ENCODE measurements at places on chromosomes 5 and 9.

GRCh38 chr5:73176250-73176649 lies 3.3 kb downstream of the TMEM174 start:
- DNase-seq: no peak

DNA sequence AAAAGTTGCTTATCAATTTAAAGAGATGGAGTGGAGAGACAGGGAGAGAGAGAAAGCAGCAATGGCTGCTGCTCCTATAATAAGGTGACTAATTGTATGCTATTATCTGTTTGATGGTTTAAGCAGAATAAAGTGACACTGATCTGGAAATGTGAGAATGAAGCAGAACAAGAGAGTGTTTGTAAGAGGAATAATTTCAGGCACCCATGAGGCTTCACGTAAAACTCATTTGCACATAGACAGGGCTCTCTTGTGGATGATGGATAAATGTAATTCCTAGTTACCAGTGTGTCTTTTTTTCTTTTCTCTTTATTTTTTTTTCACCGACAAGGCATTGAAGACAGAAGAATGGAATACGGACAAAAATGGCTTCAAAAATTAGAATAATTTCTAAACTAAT lies 228.8 kb upstream of the TYRP1 start:
- no peak for DNase-seq

DNA sequence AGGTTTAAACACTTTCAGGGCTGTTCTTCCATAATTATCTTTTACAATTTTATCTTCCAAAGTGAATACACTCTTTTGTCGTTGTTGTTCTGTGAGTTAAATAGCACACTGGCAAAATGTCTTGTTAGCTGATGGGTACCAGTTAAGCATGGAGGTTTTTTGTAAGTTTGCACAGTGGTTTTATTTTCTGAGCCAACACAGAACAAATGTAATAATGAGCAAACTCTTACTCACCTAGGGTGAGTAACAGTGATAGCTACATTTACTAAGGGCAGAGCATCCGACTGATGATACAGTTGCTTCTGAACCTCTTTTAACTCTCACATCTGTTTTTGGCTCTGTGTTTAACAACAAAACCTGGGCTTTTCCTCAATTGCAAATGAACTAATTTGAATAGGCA lies 103.2 kb downstream of the CTNND2 start:
- no peak for DNase-seq

DNA sequence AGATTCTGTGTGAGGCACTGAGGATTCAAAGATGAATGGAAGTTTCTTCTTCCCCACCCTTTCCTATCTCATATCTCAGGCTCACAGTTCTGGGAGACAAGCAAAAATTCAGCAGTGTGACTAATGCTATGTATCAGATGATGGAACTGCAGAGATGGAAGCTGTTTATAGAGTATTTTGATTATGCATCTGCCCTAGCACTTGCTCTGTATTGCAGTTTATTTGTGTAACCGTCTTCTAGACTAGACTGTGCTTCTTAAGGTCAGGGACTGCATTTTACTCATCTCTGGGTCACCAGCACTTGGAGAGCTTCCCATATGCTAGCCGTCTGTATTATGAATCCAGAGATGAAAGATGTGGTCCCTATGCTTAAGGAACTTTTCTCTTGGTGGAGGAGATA lies 12.6 kb downstream of the CAVIN4 start:
- no peak for DNase-seq

DNA sequence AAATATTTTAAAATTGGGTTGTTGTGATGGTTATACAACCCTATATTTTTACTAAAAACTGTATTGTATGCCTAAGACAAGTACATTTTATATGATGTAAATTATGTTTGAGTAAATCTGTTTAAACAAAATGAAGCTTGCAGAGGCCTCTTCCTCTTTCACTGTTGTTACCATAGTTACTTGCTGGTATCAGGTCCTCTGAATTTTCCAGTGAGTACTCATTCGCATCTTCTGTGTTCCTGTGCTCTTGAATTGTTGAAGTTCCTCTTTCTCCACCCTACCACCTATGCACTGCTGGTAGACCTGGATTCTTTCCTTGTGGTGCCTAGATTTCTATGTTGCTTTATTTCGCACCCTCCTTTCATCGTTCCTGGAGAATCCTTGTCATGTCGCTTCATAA lies 938.5 kb upstream of the ACO1 start:
- no peak for DNase-seq

DNA sequence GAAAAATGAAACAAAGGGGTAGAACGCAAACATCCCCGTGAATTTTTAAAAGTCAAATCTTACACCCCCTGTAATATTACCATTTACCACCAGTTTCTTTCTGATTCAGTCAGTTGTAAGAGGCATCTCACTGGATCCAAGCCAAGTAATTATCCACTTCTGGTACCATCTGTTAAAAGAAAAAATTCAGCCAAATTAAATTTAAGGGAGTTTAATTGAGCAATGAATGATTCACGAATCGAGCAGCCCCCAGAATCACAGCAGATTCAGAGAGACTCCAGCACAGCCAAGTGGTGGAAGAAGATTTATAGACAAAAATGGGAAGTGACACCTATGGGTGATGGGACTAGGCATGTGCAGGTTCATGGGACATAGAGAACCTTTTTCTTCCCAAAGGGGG lies 29.9 kb upstream of the MTMR12 start:
- no peak for DNase-seq

GRCh38 chr9:13948037-13948436 lies 365.9 kb downstream of the NFIB start:
- DNase-seq: no peak

- no peak for DNase-seq
These were observed 32.0 kb upstream of the ADAM19 start for GRCh38 chr5:157607371-157608161.

GRCh38 chr5:74295676-74296075 lies 344.9 kb downstream of the ENC1 start:
- no peak for DNase-seq

- no peak for DNase-seq
These were observed 11.4 kb downstream of the SLIT3 start for GRCh38 chr5:169289520-169289919.

DNA sequence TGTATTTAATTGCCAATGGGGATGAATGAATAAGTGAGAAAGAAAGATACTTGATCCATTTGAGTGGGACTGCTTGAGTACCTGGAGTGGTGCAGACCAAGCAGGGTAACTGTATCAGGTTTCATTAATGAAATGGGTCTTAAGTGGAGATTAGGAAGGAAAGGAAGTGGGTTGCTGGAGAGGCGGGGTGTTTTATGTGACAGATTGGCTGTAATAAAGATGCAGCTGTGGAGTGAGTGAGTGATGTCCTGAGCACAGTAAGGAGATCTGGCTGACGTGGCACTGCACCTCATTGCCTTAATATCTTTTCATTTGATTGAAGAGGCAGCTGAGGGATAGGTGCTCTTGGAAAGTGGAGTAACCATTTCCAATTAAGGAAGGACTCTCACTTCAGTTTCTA lies 161.0 kb upstream of the CCDC152 start:
- no peak for DNase-seq

- no peak for DNase-seq
These were observed 10.4 kb upstream of the MAPK9 start for GRCh38 chr5:180302256-180302655.

- DNase-seq: no peak
These were observed 1.7 kb upstream of the PTGDS start for GRCh38 chr9:136975644-136976043.

DNA sequence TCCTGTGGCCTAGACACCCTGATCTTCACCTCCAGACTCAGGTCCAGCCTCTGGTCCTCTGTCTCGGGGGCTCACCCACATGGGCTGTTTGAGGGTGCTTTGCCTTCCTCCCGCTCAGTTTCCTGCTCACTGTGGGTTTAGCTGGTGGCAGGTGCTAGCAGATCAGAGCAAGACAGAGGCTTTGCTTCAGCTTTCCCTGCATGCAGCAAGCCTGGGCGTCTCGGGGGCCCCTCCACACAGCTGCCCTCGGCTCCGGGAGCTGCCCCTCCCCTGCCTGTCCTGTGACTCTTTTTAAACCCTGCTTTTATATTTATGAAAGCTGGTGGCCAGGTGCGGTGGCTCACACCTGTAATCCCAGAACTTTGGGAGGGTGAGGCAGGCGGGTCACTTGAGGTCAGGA lies 14.6 kb downstream of the MRPL36 start:
- no peak for DNase-seq

- DNase-seq: no peak
These were observed 1530.1 kb downstream of the MAT2B start for GRCh38 chr5:165035520-165035919.

DNA sequence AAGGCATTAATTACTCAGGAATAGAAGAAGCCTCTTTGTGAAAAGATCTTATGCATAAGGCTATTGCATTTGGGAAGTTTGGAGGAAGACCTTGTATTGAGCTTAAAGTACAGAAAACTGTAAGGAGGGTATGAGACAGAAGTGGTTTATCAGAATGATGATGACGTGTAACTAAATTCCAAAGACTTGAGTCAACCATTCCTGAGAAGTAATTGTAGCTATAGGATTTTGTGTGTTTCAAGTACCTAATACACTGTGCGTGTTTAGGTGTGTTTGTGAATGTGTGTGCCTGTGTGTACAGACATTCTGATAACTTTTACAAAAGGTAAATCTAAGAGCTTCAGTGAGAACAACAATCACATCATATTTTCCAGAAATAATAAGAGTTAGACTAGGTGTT lies 46.5 kb upstream of the IRX2 start:
- no peak for DNase-seq

- DNase-seq: no peak
These were observed at the start of gene SHISAL2B for GRCh38 chr5:64690417-64691151. TSS of gene SHISAL2B (plus strand) at chr5:64690503. CDS start at chr5:64690624, 121 bp downstream.

GRCh38 chr9:92439921-92440750 lies 15.9 kb upstream of the OMD start:
- DNase-seq: no peak

GRCh38 chr9:80994892-80995291 lies 694.5 kb downstream of the TLE1 start:
- no peak for DNase-seq

GRCh38 chr5:175610898-175611297 lies 47.0 kb upstream of the HRH2 start:
- no peak for DNase-seq

Data from esophagus muscularis mucosa (tissue), 4 donors.